Activated CD4-positive, alpha-beta T cell treated with anti-CD3 and anti-CD28 coated beads, Interleukin-2, amount 50 U/mL, for 24 hours (primary cell): ENCODE measurements at places on chromosomes 12 and 14.

GRCh38 chr14:96252323-96252998 lies 3.5 kb upstream of the BDKRB1 start:
- DNase-seq: no peak

- no peak for DNase-seq
Observed at GRCh38 chr12:96828169-96828789, 78.8 kb upstream of the NEDD1 start.

GRCh38 chr14:65854215-65854614 lies 441.7 kb downstream of the FUT8 start:
- no peak for DNase-seq

GRCh38 chr12:109697877-109698468 lies 15.7 kb upstream of the FAM222A start:
- DNase-seq: no peak

DNA sequence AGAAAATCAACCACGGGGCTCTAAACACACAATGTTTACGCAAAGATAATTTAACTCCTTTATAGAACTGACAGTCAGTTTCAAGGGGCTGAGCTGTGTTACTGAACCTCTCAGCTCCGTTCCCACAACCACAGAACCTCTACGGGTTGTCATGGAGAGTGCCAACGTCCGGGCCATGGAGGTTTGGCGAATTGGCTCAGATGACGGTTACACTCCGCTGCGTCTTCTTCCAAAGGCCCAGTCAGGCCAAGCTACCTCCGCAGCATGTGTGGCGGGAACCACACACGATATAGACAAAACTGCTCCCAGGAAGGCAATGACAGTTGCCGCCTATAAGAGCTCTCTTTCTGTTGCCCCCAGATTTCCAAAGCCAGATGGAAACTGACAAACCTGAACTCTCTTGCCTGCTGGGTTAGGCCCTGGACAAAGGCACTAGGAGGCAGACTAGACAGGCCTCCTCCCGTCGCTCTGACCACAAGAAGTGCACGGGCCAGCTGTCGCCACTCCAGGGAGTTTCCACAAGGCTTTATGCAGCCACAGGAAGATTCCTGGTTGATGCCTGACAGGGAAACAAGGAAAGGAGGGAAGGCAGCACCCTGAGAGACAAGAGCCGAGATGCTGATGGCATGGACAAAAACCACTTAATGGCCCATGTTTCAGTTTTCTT lies 30.3 kb downstream of the CCDC88C start:
- DNase-seq: no peak

DNA sequence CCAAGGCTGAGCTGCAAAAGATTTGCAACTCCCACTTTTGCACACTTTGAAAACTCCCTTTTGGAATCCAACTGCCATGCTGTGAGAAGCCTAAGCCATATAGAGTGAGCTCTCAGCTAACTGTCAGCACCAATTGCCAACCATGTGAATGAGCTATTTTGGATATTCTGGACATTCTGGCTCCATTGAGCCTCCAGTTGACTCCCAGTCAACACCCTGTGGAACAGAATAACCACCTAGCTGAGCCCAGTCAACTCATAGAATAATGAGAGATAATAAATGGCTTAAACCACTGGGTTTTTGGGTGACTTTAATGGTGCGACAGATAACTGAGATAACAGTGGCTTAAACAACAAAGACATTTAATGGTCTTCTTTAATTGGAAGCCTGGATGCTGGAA lies 210.1 kb downstream of the SUDS3 start:
- DNase-seq: no peak

DNA sequence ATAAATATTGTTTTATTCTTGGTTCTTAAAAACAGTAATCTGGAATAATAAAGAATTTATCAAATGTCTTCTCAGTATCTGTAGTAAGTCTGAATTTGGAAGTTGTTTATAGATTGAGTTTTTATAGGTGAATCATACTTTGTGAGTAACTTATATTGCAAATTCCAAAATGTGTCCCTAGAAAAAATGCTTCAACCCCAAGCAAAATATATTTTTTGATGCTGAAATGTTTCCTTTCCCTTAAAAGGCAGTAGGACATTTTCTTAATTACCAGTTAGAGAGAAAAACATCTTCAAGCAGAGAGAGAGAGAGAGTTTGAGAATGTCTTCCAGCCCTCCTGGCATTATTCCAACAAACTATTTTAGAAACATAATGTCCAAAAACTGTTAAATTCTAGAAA lies 37.9 kb downstream of the PELI2 start:
- no peak for DNase-seq

- DNase-seq: no peak
Observed at GRCh38 chr12:58452546-58452945, 467.8 kb downstream of the LRIG3 start.

DNA sequence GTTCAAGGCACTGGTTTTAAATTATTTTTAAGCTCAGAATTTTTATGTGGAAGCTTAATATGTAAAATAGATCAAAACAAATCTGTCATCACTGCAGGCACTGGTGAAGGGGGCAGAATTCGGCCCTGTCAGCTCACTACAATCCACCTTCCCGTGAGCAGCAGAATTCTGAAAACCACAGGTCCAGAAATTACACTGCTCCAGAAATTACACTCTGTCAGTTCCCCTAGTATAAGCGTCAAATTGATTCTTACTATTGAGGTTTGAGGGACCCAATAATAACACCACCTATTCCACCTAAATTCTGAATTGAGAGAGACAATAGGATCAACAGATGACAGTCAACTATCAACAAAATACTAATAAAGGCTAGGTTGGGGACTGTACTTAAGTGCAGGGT lies 245.5 kb downstream of the PHLDA1 start:
- DNase-seq: no peak

DNA sequence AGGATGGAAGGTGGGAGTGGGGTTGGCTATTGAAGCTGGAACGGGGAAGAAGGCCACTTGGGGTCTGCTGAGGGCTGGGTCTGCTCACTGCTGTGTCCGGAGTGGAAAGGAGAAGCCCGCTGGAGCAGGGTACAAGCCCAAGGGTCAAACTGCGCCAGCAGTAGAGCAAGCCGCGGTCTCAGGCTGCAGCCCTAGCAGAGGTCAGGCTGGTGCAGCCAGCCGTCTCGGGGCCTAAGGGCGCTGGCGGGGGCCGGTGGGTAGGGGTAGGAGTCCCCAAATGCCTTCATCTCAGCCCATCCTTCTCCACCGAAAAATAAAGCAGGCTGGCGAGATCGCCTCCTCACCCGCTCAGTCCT lies 718 bp upstream of the JDP2 start:
- no peak for DNase-seq

- no peak for DNase-seq
Observed at GRCh38 chr14:72699852-72700257, 194.0 kb downstream of the DPF3 start.

- DNase-seq: peak; percentile 59
Observed at GRCh38 chr14:100640471-100641273, 53.5 kb upstream of the BEGAIN start.

DNA sequence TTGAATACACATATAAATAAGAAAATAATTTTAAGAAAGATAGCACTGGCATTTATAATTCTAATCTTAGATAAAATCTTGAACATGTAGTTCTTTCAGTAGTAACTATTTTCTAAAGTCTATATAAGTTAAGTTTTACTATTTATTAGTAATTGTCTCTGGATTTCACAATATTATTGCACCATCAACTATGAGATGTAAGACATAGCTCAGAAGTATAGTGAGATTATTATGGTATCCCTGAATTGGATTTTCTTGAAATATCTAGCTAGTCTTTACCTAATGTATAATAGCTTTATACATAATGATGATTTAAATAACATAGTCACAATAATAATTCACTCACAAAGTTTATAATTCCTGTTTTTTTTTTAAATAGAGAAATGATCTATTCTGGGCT lies 6.7 kb downstream of the CLEC12A start:
- no peak for DNase-seq

DNA sequence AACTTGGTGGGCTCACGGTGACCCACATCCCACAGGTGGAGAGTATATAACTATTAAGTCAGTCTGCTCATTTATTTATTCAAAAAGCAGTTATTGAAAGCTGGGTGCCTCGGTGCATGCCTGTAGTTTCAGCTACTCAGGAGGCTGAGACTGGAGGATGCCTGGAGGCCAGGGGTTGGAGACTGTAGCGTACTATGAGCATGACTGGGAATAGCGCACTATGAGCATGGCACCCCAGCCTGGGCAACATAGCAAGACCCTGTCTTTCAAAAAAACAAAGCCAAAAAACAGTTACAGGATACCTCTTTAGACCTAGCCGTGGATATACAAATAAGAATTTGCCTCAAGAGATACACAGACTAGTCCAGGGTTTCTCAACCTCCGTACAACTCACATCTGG lies 139.8 kb downstream of the ZFP36L1 start:
- no peak for DNase-seq

DNA sequence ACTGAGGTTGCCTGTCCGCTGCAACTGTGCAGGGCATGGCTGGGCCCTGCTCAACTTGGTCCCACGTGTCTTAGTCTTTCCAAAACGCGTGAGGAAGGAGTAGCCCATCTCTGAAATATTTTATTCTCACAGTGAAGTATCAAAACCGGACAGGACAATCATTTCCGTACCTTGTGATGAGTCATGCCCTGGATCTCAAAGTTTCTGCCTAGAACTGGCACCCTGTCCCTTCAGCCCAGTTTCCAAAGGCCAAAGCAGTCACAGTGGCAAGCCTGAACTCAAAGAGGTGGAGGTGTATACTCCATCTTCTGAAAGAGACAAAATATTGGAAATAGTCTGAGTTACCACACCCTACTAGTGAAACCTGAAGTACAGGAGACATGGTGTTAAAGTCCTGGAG lies 28.5 kb upstream of the SRGAP1 start:
- DNase-seq: no peak

- no peak for DNase-seq
Observed at GRCh38 chr12:126117502-126117901, 1052.3 kb downstream of the AACS start.

GRCh38 chr14:53927171-53927570 lies 29.5 kb downstream of the BMP4 start:
- DNase-seq: no peak

DNA sequence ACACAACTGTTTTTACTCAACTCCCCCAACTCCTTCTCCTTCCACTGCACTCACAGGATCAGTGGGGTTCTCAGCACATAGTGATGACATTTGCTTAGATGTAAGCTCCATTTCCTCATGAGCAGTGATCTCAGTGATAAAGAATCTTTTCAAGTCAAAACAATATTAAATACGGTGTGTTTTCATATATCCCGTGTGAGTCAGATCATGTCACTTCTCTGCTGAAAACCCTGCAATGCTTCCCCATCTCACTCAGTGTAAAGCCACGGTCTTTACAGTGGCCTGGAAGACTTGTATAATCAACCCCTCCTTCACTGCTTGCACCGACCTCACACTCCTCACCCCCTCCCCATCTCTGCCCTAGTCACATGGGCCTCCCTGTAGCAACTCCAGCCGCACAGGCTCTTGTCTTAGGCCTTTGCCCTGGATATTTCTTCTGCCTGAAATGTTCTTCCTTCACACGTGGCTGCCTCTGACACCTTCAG lies 149.7 kb upstream of the ARHGAP5 start:
- no peak for DNase-seq

GRCh38 chr12:123051556-123051955 lies 71.1 kb downstream of the ARL6IP4 start:
- no peak for DNase-seq

GRCh38 chr14:103138301-103139131 lies 15.3 kb downstream of the TNFAIP2 start:
- DNase-seq: no peak

DNA sequence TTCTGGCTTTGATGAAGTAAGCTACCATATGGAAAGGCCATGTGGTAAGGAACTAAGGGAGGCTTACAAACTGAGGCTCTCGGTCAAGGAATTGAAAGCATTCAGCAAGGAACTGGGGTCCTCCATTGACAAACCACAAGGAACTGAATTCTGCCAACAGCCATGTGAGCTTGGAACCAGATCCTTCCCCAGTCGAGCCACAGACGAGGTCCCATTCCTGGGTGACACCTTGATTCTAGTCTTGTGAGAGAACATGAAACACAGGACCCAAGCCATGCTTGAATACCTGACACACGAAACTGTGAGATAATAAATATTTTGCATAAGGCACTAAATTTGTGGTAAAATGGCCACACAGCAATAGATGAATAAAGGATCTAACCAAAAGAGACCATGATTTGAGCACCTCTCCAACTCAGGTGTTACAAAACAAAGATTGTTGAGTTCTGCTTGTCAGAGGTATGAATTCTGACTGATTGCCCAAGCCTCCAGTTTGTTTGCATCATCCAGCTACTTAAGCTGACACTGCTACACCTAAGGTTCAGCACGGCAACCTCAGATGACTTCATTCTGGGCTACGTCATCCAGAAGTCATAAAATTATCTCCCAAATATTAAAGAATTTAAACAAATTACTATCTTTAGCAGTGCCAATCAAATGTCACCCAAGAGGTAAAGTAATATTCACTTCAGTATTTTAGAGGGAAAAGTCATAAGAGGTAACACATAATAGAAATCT lies 59.4 kb downstream of the GARIN6 start:
- DNase-seq: no peak

DNA sequence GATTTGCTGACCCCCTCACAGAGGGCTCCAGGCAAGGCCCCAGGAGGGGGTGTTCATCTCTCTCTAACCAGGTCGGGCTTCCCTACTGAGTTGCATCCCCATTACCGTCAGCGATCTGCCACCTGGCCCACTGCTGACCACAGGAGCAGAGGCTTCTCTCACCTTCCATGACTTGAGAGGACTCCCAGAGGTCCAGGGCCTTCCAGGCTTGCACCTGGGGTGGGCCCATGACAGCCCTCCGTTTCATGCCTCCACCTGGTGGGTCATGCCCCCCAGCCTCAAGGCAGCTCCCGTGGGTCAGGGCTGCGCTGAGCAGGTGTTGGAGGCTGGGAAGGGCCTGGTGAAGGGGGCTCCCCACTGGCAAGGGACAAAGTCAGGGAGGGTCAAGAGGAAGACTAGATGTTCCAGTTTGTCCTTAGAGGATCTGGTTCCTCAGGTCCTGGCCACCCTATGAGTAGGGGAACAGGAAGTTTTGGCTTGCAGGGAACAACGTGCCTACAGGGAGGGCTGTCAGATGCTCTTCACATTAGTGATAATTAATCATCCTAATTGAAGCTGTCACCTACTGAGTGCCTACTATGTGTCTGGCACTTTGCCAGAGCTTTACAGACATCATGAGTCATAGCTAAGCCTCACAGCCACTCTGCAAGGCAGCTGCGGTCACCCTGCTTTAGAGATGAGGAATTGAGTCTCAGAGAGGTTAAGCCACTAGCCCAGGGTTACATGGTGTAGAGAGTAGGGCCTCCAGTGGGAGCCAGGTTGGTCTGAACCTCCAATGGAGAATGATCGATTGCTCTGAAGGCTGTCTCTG lies 13.8 kb downstream of the NFKBIA start:
- DNase-seq: no peak

GRCh38 chr12:6215932-6216494 lies 15.8 kb downstream of the CD9 start:
- no peak for DNase-seq

GRCh38 chr12:27555925-27556778 lies 32.1 kb downstream of the PPFIBP1 start:
- no peak for DNase-seq

GRCh38 chr14:76884853-76885276 lies 58.7 kb downstream of the LRRC74A start:
- DNase-seq: no peak

GRCh38 chr12:31105668-31106067 lies 32.0 kb downstream of the DDX11 start:
- no peak for DNase-seq
